ENCODE measurements at places on chromosomes 6 and 20. TPM values are rescaled to one million over a fixed set of nuclear protein-coding genes. Genes with fewer than 3 reads are reported as not detected.
A peak's percentile ranks its signal among the peaks of the same experiment; 100 is the strongest.

DNA sequence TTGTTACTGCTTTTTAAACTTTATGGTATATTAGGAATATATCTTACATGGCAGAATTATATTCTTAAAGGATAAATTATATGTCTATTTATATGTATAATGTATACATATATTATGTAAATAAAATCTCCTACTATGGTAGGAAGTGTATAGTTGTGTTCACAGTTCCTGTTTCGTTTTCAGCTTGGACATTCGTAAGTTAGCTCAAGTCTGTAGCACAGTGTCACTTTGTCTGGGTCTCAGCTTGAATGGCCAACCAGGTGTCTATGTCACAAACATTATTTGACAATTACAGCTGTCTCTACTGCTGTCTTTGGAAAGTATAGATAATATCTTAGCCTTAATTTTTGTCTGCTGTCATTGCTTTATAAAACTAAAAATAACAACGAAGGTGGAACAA, 303.9 kb downstream of the CDKAL1 start:
- no peaks in the 10 kb centered on the region for H3K36me3 ChIP-seq
- H3K4me1 ChIP-seq, result no peaks in the 10 kb centered on the region

DNA sequence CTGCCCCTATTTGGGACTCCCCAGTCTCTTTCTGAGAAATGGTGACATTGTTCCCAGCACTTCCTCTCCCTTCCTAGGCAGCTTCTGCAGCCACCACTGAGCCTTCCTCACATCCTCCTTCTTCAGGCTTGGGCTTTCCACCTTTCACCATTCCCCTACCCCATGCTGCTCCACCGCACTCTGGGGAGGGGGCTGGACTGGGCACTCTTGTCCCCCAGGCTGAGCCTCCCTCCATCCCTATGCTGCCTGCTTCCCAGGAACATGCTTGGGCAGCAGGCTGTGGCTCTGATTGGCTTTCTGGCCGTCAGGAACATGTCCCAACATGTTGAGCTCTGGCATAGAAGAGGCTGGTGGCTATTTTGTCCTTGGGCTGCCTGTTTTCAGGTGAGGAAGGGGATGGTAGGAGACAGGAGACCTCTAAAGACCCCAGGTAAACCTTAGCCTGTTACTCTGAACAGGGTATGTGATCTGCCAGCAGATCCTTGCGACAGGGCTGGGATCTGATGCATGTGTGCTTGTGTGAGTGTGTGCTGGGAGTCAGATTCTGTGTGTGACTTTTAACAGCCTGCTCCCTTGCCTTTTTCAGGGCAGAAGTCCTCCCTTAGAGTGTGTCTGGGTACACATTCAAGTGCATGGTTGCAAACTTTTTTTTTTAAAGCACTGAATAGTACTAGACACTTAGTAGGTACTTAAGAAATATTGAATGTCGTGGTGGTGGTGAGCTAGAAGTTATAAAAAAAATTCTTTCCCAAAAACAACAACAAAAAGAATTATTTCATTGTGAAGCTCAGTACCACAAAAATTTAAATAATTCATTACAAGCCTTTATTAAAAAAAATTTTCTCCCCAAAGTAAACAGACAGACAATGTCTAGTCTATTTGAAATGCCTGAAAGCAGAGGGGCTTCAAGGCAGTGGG, 2.1 kb upstream of the CDKN1A start:
- H3K27ac ChIP-seq, result peak overlapping the region; percentile 96
- no peaks in the 10 kb centered on the region for H3K27me3 ChIP-seq
- H3K4me3 ChIP-seq, result peak overlapping the region; percentile 44

DNA sequence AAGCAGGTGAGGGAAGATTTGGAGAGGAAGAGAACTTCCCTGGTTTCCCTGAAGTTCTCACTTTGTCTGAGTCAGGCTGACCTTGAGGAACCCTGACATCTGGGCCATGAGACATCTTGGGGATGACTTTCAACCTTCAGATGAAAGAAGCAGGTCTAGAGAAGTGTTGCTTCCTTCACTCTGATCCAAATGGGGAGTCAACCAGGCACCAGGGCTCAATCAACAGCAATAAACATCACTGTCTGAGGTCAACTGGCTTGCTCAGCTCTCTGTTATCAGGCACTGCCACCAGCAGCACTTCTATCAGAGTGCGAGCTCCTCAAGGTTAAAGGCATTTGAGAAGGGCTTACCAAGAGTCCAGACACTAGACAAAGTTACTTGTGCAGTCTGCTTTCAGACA, 6.3 kb downstream of the ACOT8 start:
- H3K27ac ChIP-seq, result no peak overlapping the region
- no peak overlapping the region for H3K4me3 ChIP-seq
- H3K27me3 ChIP-seq, result no peaks in the 10 kb centered on the region
- H3K4me1 ChIP-seq, result peaks cover 8% of the 10 kb centered on the region
- no peak for DNase-seq

DNA sequence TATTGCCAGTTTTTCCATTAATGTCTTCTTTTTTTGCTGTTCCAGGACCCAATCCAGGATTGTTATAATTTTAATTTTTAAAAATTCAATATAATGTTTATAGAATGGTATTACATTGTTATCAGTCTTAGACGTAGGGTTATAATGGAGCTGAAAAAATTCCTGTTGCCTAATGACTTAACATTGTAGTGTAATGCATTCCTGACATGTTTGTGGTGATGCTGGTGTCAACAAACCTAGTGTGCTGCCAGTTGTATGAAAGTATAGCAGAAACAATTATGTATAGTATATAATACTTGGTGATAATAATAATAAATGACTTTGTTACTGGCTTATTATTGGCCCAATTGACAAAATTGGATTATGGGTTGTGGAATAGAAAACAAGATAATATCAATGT, 30.4 kb downstream of the KIZ start:
- no peak overlapping the region for H3K27ac ChIP-seq
- H3K4me3 ChIP-seq, result no peak overlapping the region
- no peaks in the 10 kb centered on the region for H3K27me3 ChIP-seq
- DNase-seq, result no peak
- no peaks in the 10 kb centered on the region for H3K4me1 ChIP-seq
- peaks cover 5% of the 10 kb centered on the region for H3K36me3 ChIP-seq

DNA sequence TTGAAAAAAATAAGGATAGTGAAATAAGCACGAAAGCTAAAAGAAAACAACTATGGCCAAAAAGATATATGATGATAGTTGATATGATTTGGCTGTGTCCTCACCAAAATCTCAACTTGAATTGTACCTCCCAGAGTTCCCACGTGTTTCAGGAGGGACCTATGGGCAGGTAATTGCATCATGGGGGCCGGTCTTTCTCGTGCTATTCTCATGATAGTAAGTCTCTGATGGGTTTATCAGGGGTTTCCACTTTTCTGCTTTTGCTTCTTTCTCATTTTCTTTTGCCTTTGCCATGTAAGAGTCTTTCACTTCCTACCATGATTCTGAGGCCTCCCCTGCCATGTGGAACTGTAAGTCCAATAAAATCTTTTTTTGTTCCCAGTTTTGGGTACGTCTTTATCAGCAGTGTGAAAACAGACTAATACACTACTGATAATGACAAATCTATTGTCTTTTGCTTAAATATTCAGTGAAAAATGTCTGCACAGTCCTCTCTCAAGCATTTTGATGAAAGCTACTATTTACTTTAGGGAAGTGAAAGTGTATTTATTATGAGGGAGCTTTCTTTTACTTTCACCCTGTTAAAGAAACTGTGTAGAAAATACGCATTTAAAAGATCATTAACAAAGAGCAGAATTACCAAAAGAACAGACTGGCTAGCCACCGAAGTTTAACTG, 389.1 kb downstream of the HTR1B start:
- H3K27ac ChIP-seq, result no peak overlapping the region
- H3K27me3 ChIP-seq, result peaks cover 23% of the 10 kb centered on the region
- H3K36me3 ChIP-seq, result no peaks in the 10 kb centered on the region
- H3K4me3 ChIP-seq, result no peak overlapping the region
- H3K4me1 ChIP-seq, result no peaks in the 10 kb centered on the region

DNA sequence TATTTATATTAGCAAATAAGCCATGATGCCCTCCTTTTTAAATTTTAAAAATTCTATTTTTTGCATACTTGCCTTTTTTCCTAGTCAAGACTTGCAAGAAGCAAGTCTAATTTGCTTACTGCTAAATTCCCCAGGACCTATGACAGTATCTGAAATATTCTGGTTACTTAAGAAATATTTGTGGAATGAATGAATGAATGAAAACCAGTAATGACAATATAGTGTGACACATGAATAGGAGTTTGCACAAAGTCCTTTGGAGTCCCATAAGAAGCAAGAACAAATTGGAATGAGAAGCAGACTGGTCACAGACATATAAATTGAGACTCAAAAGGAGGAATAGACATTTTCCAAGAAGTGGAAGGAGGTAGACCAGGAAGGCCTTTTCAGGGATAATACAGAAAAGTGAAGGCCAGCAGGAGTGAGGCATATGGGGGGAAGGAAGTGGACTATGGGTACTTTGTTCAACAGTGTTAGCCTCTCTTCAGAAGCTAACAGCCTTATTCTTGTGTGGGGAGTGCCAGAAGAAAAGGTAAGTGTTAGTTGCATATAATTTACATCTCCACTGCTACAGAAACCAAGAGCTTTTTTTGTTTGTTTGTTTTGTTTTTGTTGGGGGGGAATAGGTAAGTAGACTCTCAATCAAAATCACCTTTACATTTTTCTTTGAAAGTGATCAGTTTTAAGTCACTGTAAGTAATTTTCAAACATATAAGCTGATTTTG, 93.6 kb upstream of the FAM184A start:
- H3K4me3 ChIP-seq, result no peak overlapping the region
- H3K4me1 ChIP-seq, result peaks cover 12% of the 10 kb centered on the region
- DNase-seq, result no peak
- H3K27ac ChIP-seq, result no peak overlapping the region
- H3K27me3 ChIP-seq, result peaks cover 10% of the 10 kb centered on the region

DNA sequence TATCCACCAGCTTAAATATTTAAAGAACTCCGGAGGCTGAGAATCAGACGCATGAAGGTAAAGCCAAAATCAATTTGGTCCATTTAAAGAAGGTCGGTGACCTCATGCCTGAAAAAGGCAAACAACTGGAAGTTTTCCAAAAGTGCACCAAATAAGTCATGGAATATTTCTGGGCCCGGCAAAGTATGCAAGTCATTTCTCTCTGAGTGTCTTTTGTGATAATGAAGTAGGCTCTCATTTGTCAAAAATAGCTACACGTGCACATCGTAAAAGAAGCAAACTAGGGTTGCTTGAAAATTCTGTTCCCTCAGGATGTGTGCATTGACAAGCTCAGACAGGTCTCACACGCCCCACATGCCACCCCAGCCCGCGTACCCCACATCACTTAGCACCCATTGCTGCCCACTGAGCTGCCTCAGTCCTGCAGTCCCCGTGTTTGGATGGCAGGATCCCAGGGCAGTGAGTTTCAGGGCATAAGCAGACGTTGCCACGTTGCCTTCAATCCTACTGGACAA, 20.5 kb upstream of the PYGB start:
- H3K4me1 ChIP-seq, result peaks cover 60% of the 10 kb centered on the region
- no peak overlapping the region for H3K4me3 ChIP-seq
- H3K27ac ChIP-seq, result peak overlapping the region; percentile 84
- H3K27me3 ChIP-seq, result no peaks in the 10 kb centered on the region

GRCh38 chr6:13234130-13234529, 94.2 kb downstream of the TBC1D7 start:
- H3K4me3 ChIP-seq, result no peak overlapping the region
- H3K4me1 ChIP-seq, result no peaks in the 10 kb centered on the region
- H3K36me3 ChIP-seq, result no peaks in the 10 kb centered on the region
- H3K27me3 ChIP-seq, result no peaks in the 10 kb centered on the region
- H3K27ac ChIP-seq, result no peak overlapping the region
- DNase-seq, result peak; percentile 8

- no peaks in the 10 kb centered on the region for H3K36me3 ChIP-seq
- peaks cover 33% of the 10 kb centered on the region for H3K27me3 ChIP-seq
- H3K4me1 ChIP-seq, result peaks cover 6% of the 10 kb centered on the region
- no peak overlapping the region for H3K4me3 ChIP-seq
- no peak overlapping the region for H3K27ac ChIP-seq
Measured at GRCh38 chr20:62631336-62632308, 10.7 kb upstream of the SLCO4A1 start.

DNA sequence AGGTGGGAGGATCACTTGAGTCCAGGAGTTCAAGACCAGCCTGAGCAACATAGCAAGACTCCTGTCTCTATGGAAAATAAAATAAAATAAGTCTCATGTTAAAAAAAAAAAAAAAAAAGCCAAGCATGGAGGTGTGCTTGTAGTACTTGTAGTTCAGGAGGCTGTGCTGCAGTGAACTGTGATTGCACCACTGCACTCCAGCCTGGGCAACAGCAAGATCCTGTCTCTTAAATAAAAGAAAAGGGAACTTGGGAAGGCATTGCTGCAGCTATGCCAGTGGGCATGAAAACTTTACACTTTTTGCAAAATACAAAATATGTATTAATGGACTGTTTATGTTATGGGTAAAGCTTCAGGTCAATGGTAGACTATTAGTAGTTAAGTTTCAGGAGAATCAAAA, 37.5 kb upstream of the REV3L start:
- no peak overlapping the region for H3K4me3 ChIP-seq
- peaks cover 22% of the 10 kb centered on the region for H3K4me1 ChIP-seq
- no peaks in the 10 kb centered on the region for H3K27me3 ChIP-seq
- peaks cover 4% of the 10 kb centered on the region for H3K36me3 ChIP-seq
- no peak for DNase-seq
- no peak overlapping the region for H3K27ac ChIP-seq

DNA sequence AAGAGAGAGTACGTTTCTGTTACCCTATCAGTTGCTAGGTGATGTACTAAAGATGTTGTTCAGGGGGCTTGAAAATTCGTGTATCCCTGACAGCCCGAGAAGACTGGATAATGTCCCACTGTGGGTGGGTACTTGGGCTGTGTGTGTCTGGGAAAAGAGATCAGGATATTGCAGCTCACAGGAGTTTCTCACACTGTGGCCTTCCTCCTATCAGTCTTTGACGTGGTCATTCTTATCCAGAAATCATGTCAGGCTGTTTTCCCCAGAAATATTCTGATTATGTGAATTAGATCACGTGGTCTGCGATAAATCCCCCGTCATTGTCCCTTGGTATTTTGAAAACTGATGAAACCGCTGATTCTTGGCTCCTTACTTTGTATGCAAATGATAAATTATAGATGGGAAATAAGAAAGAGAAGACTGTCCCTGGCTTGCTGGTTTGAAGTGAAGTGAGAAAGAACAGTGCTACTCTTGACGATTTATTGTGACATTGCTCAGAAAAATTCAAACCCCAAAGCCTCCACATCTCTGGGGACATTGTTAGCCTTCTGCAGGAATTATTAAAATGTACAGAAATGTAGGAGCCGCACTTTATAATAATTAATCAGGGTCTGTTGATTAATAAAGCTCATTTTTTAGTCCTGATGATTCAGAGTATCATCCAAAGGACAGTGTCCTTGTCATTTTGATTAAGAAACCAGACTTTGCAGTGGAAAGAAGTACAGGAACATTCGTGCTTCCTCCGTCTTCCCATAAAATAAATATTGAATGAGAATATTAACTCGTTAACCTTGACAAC, 167.5 kb upstream of the TSHZ2 start:
- H3K27ac ChIP-seq, result no peak overlapping the region
- H3K36me3 ChIP-seq, result no peaks in the 10 kb centered on the region
- H3K4me3 ChIP-seq, result no peak overlapping the region
- no peaks in the 10 kb centered on the region for H3K27me3 ChIP-seq

The BMP2 gene
- total RNA-seq, result 0.68 TPM

The PNPLA1 gene
- not detected for total RNA-seq

The TNNC2 gene
- total RNA-seq, result not detected

The ABHD16B gene
- total RNA-seq, result not detected

Data from osteocyte (in vitro differentiated cells).